Forelimb muscle (tissue), 1 donor: ENCODE measurements at places on chromosomes 7 and 10. TPM values are rescaled to one million over a fixed set of nuclear protein-coding genes. Genes with fewer than 3 reads are reported as not detected.
A peak's percentile ranks its signal among the peaks of the same experiment; 100 is the strongest.

NUTM2A gene
- 4.1 TPM for polyA plus RNA-seq

DNA sequence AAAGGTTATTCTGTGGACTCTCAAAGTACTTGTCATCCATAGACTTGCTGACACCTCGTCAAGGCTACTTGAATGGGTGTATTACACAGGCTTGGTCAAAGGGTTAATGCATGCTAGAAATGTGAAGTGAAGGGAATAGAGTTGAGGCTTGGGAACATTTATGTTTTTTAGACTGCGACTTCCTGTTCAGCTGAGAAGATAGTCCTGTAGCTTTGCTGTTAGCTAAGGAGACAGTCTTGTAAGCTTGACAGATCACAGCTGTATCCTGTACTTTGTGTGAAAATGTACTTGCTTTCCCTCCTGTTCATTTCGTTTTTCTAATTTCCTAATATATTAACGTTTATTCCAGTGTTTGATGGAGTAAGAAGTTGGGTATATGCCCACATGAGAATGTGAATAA, 52.1 kb downstream of the ADD3 start:
- DNase-seq: no peak

DNA sequence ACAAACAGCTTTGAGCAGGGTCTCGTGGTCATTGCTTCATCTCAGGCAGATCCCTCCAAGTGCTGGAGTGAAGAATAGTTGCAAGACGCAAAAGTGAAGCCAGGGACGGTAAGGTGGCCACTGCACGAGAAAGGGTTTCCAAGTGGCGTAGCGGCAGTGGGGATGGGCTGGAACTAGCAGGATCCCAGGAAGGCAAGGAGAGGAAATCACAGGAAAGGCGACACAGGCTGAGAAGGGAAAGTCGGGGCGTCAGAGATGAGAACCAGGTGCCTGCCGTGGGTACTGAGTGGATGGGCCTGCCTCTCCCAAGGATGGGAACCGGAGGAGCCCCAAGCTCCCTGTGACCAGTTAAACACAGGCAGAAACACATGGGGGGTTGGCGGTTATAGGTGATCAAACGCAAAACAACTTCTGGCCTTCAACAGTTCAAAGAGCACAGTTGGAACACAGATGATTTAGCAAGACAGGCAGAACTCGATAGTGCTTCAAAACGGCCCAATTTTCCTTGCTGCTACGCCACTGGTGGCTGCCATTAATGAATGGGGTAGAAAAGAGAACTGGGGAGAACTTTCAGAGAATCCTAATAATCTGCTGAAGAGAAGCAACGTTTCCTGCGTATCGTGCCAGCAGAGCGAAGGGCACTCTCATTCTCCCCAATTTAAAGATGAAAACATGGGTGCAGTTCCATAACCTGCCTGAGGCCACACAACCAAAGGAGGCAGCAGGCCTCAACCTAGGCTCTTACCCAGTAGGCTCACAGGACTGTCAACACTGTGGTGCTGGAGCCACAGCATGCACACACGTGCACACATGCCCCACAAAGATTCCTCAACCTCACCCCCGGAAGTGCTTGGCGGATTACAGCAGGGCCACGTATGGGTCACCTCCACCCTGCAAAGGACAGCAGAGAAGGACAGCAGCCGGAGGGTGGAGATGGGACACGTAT, 61.9 kb downstream of the MAD1L1 start:
- DNase-seq: no peak

GRCh38 chr10:4212111-4212630, 427.2 kb upstream of the KLF6 start:
- DNase-seq: no peak

DNA sequence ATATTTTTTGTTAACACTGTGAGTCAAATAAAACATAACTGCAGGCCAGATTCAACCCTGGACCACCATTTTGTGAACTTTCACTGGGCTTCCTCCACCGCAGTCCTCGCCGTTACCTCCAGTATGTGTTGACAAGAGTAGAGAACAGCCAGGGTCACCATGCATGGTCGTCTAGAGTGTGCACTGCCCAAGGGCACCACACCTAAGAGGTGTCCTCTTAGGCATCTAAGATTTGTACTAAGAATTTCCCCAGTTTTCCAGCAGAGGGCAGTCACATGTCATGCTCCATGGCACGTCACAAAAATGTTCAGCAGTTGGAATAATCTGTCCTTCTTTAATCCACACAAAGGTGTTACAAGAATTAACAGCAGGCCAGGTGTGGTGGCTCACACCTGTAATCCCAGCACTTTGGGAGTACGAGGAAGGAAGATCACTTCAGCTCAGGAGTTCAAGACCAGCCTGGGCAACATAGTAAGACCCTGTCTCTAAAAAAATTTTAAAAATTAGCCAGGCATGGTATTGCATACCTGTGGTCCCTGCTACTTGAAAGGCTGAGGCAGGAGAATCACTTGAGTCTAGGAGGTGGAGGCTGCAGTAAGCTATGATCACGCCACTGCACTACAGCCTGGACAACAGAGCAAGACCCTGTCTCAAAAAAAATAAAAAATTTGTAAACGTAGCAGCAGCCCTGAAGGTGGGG, 71.2 kb upstream of the FOXK1 start:
- DNase-seq: peak; percentile 40

DNA sequence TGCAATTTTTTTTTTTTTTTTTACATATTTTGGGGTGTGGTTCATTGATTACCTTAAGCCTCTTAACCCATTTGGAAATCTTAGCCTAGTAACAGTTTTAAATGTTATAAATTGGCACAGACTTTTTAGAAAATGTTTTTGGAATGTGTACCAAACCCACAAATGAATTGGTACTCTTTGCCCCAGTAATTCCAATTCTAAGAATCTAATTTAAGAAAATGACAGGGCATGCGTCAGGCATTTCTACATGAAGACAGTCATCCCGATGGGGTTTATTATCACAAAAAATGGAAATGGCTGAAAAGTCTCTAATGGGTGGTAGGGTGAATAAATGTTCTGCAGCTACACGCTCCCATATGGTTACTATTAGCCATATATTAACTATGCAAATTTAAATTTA, 54.9 kb downstream of the ITIH5 start:
- DNase-seq: no peak

DNA sequence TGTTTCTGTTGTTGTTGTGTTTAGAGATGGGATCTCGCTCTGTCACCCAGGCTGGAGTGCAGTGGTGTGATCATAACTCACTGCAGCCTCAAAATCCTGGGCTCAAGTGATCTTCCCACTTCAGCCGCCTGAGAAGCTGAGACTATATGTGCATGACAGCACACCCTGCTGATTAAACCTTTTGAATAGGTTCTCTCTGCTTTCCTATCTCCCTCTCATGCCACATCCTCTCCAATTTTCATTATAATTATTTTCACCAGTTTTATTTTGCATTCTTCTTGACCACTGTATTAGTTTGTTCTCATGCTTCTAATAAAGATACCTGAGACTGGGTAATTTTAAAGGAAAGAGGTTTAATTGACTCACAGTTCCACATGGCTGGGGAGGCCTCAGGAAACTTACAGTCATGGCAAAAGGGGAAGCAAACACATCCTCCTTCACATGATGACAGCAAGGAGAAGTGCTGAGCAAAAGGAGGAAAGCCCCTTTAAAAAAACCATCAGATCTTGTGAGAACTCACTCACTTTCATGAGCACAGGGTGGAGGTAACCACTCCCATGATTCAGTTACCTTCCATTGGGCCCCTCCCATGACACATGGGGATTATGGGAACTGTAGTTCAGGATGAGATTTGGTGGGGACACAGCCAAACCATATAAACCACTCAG, 12.9 kb downstream of the AGK start:
- DNase-seq: no peak

NKX2-3 gene
- 1.2 TPM for polyA plus RNA-seq

DRGX gene
- polyA plus RNA-seq: not detected

GRCh38 chr10:71268247-71268691, 50.8 kb upstream of the SLC29A3 start:
- no peak for DNase-seq

CDCA7L gene
- 15.7 TPM for polyA plus RNA-seq

- no peak for DNase-seq
Observed at GRCh38 chr7:70098133-70098561, 499.9 kb downstream of the AUTS2 start.

DNA sequence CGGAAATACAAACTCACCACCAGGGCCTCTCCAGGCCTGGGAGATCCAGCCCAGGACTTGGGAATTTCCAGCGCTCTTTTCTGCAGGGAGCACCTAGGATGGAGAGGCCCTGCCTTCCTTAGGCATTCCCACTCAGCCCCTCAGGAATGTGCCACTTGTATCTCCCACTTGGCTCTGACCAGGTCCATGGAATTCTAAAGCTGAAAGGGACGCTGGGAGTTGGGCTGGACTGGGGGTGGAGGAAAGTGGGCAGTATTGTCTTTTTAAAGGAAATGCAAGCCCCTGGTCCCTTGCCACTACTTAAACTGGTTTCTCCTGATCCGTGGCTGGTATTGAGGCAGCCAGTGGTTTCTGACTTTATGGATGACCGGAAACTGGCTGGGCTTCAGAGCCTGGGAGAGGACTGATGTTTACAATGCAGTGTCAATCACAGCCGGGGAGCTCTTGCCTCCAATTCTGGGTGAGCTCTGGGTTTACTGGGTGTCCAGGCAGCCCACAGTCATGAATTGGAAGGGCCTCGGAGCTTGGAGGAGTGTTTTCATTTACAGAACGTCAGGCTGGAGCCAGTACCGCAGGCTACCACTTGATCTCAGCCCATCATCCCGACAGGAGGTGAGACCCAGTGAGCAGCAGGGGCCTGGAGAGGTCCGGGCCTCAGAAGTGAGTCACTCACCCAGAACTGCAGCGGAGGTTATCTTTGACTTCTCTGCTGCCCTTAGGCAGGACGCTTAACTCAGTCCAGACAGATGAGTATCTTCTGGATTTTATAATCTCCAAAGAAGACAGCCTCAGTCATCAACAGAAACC, 27.3 kb downstream of the AGAP3 start:
- DNase-seq: no peak

SLC39A12 gene
- not detected for polyA plus RNA-seq
